Kasumi-1 (cell line): ENCODE measurements at places on chromosomes 2 and 18.

DNA sequence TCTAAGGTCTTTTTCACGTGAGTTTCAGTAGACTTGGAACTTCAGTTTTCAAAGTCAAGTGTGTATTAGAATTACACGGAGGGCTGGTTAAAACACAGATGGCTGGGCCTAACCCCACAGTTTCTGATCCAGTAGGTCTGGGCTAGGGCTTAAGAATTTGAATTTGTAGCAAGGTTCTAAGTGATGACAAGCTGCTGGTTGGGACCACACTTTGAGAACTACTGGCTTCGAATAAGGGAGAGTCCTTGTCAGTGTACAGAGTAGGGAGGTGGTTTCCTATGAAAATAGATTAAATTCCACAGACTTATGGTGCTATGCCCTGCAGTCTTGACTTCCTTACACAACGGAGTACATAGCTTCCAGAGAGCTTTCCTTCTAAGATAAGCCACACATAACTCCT lies 4.5 kb downstream of the RHOB start:
- no peak for DNase-seq

GRCh38 chr2:174603280-174603679 lies 5.7 kb upstream of the WIPF1 start:
- peak; percentile 83 for DNase-seq

DNA sequence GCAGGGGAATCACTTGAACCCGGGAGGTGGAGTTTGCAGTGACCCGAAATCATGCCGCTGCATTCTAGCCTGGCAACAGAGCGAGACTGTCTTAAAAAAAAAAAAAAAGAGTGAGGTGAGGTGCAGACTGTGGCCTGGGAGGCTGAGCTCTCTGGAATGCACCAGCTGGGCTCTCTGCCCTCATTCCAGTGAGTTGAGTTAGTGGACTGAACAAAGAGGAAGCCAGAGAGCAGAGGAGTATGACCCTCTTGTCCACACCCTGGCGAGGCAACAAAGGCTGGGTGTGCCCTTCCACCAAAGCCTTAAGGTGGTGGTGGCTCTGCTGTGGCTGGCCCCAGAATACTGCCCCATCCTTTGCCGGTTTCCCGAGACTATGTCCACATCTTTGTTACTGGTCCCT lies 71.3 kb upstream of the ACKR3 start:
- no peak for DNase-seq

GRCh38 chr2:220036431-220036830 lies 409.0 kb downstream of the SLC4A3 start:
- DNase-seq = no peak

DNA sequence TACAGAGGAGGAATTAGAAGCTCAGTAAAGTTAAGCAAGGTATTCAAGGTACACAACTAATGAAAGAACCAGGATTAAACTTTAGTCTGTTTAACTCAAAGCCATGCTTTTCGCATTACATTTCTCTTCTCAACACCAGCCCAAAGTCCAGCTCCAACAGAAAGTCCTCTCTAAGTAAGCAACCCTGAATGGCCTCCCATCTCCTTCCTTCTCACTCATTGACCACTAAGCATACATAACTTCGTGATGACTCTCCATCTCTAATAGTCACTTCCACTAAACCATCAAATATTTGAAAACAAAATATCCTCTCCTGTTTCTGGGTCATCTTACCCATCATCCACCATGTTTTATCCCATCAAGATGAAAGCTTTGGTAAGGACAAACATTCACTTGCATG lies 219.8 kb downstream of the RAD51AP2 start:
- no peak for DNase-seq

GRCh38 chr2:222703091-222703490 lies 31.6 kb downstream of the MOGAT1 start:
- DNase-seq = no peak

DNA sequence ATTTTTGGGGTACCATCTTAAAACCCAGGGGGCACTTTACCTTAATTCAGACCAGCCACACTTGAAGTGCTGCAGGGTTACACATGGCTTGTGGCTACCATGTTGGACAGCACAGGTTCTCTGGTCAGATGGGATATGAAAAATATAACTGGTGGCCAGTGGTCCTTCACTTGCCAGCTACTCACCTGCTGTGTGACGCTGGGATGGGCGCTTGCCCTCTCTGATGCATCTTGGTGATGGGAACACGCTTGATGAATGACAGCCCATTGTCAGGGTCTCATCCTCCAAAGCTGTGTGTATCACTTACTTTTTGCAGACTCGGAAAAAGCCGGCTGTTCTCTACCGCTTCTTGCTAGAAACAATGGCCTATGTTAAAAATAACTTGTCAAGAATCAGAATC lies 22.5 kb downstream of the HJURP start:
- DNase-seq = no peak

DNA sequence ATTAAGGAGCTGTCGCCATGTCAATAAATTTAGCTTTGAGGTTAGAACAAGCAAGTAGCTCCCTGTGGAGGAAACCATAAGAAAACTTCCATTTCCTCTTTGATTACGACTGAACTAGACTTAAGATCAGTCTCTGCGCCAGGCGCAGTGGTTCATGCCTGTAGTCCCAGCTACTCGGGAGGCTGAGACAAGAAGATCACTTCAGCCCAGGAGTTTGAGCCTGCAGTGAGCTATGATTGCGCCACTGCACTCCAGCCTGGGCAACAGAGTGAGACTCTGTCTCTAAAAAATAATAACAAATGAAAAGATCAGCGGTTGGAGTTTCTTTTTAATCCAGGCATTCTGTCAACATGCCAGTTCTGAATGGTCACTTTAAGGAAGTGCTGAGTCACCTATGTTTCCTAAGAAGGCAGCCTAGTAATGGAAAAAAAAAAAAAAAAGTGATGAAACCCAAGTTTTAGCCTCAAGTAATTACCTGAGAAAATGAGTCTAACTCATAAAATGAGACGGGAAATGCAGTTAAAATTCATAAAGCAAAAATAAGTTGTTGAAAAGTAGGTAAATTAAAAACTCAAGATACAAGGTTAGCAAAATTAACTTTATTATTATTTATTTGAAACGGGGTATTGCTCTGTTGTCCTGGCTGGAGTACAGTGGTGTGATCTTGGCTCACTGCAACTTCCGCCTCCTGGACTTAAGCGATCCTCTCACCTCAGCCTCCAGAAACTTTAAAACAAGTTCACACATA lies 10.2 kb downstream of the C18orf32 start:
- DNase-seq = peak; percentile 78

- DNase-seq = peak; percentile 49
Observed at GRCh38 chr2:224650815-224651439, 65.2 kb downstream of the CCDC195 start.

DNA sequence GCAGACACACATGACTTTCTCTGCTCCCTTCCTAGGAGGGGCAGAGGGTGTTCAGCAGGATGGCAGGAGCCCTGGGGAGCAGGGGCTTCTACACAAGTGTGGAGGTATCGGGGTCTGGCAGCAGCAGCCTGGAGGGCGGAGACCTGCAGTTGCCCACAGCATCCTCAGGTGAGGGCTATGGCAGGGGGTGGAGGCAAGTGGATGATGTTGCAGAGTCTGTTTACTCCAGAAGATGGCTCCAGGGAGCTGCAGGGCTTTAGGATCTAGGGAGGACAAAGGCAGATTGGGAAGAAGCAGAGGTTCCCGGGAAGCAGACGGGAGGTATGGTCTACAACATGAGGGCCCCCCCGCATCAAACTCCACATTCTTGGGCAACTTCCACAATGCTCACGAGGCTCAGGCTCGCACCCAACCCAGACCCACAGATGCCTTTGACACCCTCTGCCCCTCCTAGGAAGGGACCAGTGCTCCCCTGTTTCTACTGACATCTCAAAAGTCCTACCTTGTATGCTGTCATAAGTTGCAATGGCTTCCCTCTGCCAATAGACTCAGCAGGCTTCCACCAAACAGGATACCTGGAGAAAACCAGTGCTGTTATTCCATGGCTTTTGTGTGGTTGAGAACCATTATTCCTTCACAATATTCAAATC lies 12.0 kb upstream of the ATP6V1C2 start:
- no peak for DNase-seq

DNA sequence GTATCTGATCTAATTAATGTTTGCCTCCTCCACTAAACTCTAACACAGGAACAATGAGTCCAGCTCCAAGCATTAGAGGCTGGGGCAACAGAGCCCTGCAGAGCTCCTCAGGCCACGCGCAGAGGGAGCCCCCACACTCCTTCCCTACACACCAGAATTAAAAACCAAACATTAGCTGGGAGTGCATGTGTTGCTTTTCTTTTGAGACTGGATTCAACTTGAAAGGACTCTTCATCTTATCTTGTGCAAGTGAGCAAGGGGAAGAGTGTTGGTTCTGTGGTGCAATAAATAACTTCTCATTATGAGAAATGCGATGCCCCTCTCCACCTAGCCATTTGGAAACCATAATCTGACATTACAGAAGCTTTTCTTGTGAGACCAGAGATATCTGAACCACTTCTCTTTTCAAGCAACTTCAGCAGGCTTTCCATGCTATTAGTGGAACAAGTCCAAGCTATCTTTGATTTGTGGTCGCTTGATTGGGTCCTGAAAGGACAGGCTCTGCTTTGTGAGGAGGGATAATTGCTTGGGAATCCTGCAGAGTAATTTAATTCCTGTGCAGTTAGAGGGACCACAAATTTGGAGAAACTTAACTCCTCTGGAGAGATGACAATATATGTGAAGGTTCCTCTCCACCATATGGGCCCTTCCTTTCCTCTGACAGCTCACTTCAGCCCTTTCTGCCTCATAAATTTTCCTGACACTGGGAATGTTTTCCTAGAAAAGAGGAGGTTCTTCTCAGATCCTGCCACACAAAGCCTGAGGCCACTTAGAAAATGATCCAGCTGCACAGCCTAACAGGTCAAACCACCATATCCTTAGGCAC lies 112.5 kb downstream of the ATL2 start:
- no peak for DNase-seq

DNA sequence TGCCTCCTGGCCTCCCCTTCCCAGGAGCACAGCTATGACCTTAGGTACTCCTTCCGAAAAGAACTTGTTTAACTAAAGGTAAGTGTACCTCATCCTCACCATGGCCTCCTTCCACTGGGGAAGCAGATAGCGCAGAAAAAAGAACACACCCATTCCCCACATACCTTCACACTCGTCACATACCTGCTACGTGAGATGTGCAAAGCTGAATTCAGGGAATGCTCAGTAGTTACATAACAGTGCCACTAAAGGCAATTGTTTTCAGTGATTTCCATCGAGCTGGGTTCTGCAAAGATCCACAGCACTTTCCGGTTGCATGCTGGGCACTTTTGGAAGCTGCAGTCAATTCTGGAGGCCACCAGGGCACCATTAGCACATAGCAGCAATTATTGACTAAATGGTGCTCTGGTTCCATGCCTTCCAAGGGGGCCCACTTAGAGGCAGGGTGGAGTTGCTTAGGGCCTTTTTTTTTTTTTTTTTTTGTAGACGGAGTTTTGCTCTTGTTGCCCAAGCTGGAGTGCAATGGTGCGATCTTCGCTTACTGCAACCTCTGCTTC lies 41.0 kb downstream of the PAX8 start:
- no peak for DNase-seq

DNA sequence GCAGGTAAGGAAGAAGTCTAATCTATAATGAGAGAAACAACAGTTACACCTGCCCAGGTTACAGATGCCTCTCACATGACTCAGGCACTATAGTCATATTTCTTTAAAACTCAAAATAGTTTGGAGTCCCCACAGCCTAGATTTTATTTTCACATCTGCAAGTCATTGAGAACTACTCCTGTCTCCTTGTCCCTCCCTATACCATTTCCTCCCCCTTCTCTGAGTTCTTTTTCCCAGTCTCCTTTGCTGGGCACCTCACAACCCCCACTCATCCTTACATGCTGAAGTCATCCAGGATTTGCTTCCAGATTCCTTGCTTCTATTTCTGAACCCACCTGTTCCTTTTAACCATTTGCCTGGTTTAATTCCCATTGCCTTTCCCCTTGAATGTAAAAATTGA lies 73.1 kb upstream of the KCNE4 start:
- no peak for DNase-seq

GRCh38 chr18:56568986-56569385 lies 69.4 kb downstream of the TXNL1 start:
- peak; percentile 26 for DNase-seq

DNA sequence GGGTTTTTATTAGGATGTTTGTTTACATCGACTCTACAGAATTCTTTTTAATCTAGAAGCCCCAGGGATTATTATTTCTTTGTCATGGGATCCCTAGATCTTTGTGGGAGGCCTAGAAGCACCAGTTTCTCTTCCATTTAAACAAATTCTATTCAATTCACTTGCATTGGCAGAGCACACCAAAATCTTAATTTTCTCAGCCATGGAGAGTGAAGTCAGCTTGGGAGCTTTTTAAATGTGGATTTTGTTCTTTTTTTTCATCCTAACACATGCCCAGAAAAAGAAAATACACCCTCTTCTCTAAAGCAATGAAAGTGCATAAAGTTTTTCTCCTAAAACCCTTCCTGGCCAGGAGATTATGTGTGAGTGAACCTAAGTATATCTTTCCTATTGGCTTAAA lies 38.5 kb downstream of the CDCA7 start:
- no peak for DNase-seq

- no peak for DNase-seq
Observed at GRCh38 chr2:28312307-28313219, 80.1 kb upstream of the FOSL2 start.

- no peak for DNase-seq
Observed at GRCh38 chr2:197108758-197109157, 182.3 kb upstream of the PGAP1 start.

GRCh38 chr18:72180689-72181088 lies 363.5 kb downstream of the CBLN2 start:
- no peak for DNase-seq

DNA sequence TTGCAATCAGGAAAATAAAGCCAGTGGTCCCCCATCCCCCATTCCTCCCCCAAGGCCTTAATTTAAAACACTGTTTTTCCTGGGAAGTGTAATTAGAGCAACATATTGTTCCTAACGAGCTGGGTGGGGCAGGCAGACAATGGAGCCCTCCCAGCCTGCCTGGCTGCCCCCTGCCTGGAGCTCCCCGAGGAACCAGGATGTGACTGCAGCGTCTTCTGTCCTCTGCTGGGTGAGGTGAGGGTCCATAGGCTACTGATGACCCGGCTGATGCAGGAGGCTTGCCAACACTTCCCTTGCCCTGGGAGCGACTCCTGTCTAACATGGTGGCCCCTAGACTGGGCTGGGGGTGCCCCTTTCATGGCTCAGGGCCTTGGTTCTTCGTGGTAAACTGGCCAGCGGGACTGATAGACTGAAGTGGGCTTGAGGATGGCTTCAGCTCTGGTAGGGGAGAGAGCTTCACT lies 152.4 kb downstream of the DYSF start:
- no peak for DNase-seq

DNA sequence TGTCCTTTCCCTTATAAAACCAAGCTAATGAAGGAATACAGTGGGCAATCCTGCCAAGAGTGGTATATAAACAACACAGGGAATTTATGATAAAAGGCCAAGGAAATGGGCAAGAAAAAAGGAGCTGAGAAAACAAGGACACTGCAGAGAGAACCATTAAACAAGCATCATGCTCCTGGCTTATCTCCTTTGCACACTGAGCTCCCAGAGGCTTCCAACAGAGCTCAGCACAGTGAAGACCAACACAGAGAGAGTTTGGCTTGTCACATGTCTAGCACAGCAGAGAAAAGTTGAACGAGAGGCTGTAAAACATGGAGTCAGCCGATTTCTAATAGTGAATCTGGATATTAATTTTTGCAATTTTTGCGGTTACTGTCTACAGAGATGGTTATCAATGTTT lies 68.0 kb upstream of the KLF7 start:
- no peak for DNase-seq
